Left ventricle myocardium inferior (tissue), 1 donor: ENCODE measurements at places on chromosomes 6 and 20. TPM values are rescaled to one million over a fixed set of nuclear protein-coding genes. Genes with fewer than 3 reads are reported as not detected.

MLN gene
- not detected for total RNA-seq

SASH1 gene
- total RNA-seq = 22.5 TPM

TBXT gene
- total RNA-seq = not detected

PAK5 gene
- total RNA-seq = not detected

PGC gene
- total RNA-seq = not detected

PLG gene
- not detected for total RNA-seq

OR11A1 gene
- not detected for total RNA-seq

SSTR4 gene
- total RNA-seq = not detected

DYNLT1 gene
- 126 TPM for total RNA-seq

SMLR1 gene
- total RNA-seq = not detected

SLA2 gene
- 0.19 TPM for total RNA-seq

ZFP64 gene
- total RNA-seq = 8.4 TPM

C20orf144 gene
- not detected for total RNA-seq

MRPS18A gene
- 41.8 TPM for total RNA-seq

HLA-DMA gene
- total RNA-seq = 15.8 TPM

SYTL3 gene
- 11.2 TPM for total RNA-seq

ARHGAP40 gene
- not detected for total RNA-seq

LRP11 gene
- 18.2 TPM for total RNA-seq

KIAA1755 gene
- total RNA-seq = 7.1 TPM

MYO6 gene
- total RNA-seq = 5.0 TPM

SDCBP2 gene
- total RNA-seq = 2.2 TPM

RTEL1 gene
- 9.6 TPM for total RNA-seq

ECT2L gene
- 1.6 TPM for total RNA-seq

ADGB gene
- not detected for total RNA-seq

NOX3 gene
- total RNA-seq = not detected

GHRH gene
- 0.93 TPM for total RNA-seq

COL9A3 gene
- total RNA-seq = 2.1 TPM

MOXD1 gene
- 3.4 TPM for total RNA-seq

FNDC1 gene
- 1.8 TPM for total RNA-seq

OR2H1 gene
- total RNA-seq = not detected

NRSN1 gene
- not detected for total RNA-seq
